Activated CD4-positive, alpha-beta T cell treated with anti-CD3 and anti-CD28 coated beads, Interleukin-2, Interleukin-6, amounts not matched to agents 100 ng/mL and 50 ng/mL, durations not matched to agents 16 hours and 8 hours (primary cell): ENCODE measurements at places on chromosomes 6 and 20.
A peak's percentile ranks its signal among the peaks of the same experiment; 100 is the strongest.

GRCh38 chr20:35303382-35303734 is 11.1 kb upstream of the FAM83C start:
- no peak for DNase-seq

GRCh38 chr6:135525594-135525993 is 28.1 kb upstream of the AHI1 start:
- no peak for DNase-seq

GRCh38 chr6:144843701-144844100 is 558.6 kb downstream of the UTRN start:
- no peak for DNase-seq

DNA sequence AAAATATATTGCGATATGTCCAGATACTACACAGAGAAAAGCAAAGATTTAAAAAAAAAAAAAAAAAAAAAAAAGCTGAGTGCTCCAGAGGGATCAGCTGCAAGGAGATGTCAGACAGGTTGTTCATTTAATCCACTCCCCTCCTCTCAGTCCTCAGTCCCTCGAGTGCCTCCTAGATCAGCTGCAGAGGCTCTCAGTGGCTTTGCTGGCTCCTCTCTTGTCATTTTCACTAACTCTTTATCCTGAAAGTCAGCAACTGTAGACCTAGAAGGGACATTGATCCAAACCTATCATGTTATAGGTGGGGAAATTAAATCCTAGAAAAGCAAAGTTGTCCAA is 61.6 kb downstream of the KIAA0319 start:
- no peak for DNase-seq

DNA sequence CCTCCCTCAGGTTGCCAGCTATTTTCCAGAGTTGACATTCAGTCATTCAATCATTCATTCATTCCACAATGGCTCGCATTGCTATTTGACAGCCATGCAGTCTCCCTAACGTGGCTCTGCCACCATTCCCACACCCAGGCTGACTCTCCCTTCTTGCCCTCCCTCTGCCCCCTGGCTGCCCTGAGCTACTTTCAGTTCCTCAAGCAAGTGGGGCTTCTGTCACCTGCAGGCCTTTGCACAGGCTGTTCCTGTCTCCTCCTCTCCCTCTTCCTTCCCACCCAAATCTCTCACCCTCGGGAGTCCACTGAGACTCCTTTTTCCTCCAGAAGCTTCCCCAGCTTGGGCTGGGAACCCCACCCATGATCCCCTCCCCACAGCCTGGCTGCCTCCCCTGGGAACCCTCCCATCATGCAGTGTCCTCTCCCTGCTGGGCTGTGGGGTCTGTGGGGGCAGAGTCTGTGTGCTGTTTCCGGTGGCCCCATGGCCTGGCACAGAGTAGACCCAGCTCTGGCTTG is 2.6 kb downstream of the PACSIN1 start:
- DNase-seq = no peak

- DNase-seq = peak; percentile 16
These were observed 115.4 kb downstream of the SLX4IP start for GRCh38 chr20:10550204-10551118.

DNA sequence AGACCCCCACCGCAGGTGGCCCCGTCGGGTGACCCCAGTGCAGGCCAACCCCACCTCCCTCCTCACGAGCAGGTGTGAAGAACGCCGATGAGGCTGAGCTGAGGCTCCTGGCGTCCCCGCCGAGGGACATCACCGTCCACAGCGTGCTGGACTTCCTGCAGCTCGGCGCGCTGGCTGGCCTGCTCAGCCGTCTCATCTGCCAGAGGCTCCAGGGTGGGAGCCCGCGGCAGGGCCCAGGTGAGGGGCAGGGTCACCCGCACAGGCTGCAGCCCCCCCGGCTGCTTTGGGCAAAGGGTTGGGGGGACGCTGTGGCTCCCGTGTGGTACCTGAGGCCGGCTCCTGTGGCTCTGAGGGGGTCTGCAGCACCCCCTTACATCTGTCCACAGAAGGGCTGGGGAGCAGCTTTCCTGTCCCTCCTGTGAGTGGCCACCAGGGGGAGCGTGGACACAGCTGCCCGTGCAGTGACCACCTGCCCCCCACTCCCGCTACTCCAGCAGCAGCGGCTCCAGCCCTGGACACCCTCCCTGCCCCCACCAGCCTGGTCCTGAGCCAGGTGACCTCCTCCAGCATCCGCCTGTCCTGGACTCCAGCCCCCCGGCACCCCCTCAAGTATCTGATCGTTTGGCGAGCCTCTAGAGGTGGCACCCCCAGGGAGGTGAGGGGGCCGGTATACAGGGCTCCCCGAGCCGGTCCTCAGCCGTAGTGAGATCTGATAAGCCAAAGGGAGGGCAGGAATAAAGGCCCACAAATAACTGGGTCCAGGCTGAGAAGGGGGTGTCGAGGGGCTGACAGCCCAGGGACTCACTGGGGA is 16.5 kb downstream of the COL20A1 start:
- DNase-seq = peak; percentile 19

- no peak for DNase-seq
These were observed 448.9 kb downstream of the COL12A1 start for GRCh38 chr6:74756923-74757322.
